ENCODE measurements at places on chromosomes 1 and 21.

DNA sequence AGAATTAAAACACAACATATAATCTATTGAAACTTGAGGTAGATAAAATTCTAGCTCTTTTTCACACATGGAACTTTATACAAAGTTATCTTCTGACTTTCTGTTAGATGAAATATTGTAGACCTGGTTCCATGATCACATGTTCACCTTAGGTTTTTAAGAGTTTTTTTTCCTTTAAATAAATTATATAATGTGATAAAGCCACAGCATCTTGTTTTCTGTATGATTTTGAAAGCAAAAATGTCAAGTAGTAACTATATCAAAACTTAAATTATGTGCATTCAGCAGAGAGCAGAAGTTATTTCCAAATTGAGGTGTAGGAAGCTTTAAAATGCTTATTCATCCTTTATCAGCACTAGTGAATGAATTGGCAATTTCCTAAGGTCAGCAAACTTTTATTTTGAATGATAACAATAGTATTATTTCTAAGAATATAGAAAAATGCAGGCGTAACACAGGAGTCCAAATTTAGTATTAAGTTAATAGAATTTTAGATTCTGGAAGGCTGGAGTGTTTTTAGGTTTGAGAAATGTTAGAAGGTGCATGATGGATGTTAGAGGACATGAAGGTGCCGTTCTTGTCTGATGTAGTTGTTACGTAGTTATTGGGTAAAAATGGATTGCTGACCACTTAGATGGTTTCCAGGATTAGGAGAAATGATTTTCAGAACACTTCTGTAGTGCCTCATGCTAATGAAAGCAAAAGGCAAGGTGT, 17.5 kb downstream of the BACH1 start:
- DNase-seq: no peak

DNA sequence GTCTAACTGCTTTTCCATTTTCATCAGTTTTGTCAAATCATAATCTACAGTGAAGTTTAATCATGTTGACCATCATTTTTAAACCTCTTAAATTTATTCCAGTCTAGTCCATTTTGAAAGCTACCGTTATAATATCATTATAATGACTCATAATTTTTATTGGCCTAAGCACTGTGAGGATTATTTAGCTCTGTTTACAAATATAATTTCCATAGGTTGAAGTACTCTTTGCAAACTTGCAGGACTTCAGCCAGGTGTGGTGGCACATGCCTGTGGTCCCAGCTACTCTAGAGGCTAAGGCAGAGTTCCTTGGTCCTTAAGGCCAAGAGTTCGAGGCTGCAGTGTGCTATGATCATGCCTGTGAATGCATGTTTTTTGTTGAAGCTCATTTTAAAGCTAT, 54.3 kb downstream of the MAP3K21 start:
- DNase-seq: no peak

GRCh38 chr1:38507563-38507962, 352.0 kb downstream of the RRAGC start:
- no peak for DNase-seq

DNA sequence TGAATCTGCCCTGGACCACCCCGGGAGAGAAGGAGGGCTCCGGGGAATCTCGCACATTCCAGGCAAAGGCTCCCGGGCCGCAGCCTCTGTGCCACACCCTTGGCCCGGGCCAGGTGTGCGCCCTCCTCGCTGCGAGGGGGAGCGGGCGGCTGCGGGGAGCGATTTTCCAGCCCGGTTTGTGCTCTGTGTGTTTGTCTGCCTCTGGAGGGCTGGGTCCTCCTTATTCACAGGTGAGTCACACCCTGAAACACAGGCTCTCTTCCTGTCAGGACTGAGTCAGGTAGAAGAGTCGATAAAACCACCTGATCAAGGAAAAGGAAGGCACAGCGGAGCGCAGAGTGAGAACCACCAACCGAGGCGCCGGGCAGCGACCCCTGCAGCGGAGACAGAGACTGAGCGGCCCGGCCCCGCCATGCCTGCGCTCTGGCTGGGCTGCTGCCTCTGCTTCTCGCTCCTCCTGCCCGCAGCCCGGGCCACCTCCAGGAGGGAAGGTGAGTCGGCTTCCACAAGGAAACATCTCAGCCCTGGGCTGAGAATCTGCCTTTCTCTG, at the start of gene LAMC2:
LAMC2 (plus strand) TSS at position 324 of the 550 bp plus-strand sequence; CDS start at position 413, 89 bp downstream.
- no peak for DNase-seq

- DNase-seq: no peak
Observed at GRCh38 chr1:66312271-66312990, 221.5 kb upstream of the SGIP1 start.

DNA sequence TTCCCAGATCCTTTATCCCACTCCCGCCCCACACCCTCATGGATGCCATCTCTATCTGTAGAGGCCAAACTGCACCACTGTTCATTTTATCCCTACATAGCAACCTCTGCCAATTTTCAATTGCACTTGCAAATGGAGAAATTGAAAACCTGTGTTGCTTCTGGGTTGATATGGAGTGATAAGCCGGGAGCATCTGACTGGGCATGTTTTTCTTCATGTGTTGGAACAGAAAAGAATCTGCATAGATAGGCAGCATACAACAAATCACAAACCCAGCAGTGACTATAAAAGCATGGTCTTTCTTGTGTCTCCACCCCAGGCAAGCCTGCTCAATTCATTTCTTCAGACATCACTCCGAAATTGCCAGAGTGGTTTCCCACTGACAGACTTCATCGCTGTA, 608.8 kb upstream of the CAMK1G start:
- DNase-seq: no peak

DNA sequence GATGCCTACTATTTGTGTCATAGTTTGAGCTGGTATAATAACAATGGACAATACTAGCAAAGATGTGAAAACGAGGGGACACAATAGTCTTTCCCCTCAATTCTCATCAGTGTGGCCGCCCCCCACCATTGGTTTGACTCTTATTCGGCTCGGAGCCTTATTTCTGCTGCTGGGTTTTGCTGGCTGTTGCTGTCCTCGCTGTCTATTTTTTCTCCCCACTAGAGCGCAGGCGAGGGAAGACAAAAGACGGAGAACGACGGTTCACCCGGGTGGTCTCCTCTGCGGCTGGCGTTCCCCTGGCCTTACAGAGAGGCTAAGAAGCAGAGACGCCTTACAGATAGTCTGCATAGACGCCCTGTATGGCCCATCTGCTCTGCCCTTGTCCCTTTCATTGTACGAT, 19.4 kb downstream of the CLIC6 start:
- DNase-seq: no peak

- DNase-seq: no peak
Observed at GRCh38 chr1:223538981-223539380, 126.5 kb downstream of the CAPN8 start.

GRCh38 chr1:246784621-246785493, 60.6 kb downstream of the SCCPDH start:
- no peak for DNase-seq

- DNase-seq: peak; percentile 38
Observed at GRCh38 chr1:246934765-246935164, 3.0 kb upstream of the AHCTF1 start.

DNA sequence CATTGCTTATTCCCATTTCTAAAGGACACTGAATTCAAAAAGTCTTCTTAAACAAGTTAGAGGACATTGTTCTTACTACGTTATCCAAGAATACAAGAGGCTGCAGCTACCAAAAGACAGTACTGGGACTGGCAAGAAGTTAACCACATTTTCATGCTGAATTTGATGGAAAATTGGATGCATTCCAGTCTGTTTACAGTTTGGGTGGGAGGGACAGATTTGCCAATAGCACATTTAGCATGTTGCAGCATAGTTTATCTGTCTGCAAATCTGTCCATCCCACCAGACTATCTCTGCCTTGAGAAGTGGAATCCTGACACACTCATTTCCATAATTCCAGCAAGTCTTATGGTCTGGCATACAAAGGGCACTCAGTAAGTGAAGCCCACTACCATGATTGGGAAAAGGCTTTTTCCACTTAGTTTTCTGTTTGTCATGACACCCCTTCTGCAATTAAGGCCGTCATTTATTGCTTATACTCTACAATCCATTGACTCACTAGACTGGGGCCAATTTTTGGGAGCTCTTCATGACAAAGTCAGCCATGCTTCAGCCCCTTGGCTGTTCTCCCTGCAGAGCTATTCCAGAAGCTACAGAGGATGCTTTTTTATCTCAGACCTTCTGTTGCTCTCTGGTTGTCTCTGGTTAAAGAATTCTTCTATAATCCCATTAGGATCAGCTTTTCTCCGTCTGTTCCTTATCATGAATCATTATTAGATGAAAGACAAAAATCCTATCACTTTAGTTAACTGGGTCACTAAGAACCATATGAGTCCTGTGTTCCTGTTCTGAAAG, 355.8 kb upstream of the PTBP2 start:
- DNase-seq: no peak

GRCh38 chr1:26824731-26825130, 1.8 kb upstream of the ZDHHC18 start:
- DNase-seq: no peak

DNA sequence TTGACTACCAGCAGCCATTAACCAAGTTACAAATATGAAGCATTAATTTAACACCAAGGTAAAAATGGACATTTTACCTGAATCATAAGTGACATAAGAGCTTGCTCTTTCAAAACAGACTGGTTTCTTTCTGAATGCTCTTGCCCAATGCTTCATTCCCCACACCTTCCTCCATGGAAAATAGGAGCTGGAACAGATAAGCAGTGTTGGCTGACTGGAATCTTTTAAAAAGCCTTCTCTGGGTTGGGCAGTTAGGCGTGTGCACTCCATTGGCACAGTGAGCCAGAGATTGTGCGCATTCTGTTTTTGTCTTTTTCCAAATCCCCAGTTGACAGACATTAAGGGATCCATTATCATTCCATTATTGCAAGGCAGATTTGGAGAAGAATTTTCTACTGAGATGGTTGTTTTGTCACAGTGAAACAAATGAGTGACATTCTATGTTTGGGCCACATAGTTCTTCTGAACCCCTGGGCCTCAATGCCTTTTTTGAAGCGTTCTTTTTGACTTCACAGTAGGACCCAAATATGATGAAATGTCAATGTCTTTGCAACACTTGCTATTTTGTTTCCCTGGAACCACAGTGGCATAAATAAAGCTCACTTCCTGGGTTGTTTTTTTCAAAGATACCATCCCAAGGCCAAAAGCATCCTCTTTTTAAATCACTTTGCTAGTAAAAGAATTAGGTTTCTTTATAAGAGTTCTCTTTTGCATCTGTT, 32.3 kb downstream of the LRRC8B start:
- DNase-seq: no peak

DNA sequence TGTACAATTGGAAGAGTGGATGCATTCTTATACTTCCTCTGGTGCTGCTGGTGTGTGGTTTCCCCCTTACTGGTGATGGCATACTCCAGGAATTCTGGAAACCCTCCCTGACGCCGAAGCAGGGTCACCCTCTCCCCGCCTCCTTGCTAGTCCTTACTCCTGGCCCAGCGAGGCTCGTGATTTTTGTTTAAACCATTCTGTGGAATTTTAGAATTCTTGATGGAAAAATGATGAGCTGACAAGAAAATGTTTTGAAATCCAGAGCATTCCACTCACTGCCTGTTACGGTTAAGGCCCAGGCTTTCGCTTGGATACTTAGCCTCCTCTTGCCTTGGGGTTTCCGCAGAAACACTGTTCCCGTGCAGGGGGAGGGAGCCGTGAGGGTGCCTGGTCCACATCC, 41.1 kb downstream of the IL6R start:
- no peak for DNase-seq

DNA sequence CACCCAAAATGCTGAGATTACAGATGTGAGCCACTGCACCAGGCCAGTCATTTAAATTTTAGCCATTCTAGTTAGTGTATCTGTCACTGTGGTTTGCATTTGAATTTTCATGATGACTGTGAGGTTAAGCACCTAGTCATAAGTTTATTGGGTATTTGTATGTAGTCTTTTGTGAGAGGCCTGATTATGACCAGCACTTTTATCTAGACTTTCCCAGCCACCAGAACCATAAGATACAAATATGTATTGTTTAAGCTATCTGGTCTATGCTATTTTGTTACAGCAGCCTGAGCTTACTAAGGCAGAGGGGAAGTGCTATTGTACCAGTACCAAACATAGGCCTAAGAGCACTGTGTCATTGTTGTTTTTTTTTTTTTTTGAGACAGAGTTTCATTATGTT, 19.9 kb upstream of the DNAJC6 start:
- DNase-seq: no peak

- DNase-seq: no peak
Observed at GRCh38 chr1:192439373-192440025, 122.7 kb downstream of the RGS21 start.

GRCh38 chr1:27057389-27057788, 44.7 kb upstream of the TENT5B start:
- no peak for DNase-seq

DNA sequence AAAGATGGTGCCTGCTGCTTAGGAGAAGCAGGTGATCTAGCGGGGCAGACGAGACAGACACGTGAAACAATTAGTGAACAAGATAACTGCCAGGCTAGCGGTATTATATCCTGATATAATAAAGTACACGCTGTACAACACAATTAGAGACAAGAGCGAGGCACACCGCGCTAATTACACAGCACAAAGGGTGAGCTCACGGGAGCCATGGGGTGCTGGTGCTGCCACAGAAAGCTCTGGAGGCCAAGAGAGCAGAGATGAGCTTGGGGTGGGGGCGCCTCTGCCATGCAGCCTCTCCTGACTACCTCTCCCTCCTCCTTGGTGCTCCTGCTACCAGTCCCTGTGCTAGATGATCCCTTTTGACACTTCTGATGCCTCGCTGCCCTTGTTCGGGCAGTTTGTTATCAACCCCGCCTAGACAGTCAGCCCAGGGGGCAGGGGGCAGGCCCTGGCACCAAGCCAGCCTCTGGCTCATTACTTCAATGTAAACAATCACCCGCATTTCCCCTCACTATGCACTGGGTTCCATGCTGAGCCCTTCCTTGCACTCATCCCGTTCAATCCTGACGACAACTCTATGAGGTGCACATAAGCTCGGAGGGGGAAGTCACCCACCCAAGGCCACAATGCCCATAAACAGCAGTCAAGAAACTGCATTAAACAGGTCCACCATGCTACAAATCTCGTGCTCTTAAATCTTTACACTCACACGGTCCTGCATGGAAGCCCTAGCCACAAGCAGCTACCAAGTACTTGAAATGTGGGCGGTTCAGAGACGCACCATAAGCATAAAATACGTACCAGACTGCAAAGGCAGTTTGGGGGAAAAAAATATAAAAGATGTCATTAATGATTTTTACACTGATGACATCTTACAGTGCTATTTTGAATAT, 103.0 kb downstream of the SSBP3 start:
- DNase-seq: no peak

DNA sequence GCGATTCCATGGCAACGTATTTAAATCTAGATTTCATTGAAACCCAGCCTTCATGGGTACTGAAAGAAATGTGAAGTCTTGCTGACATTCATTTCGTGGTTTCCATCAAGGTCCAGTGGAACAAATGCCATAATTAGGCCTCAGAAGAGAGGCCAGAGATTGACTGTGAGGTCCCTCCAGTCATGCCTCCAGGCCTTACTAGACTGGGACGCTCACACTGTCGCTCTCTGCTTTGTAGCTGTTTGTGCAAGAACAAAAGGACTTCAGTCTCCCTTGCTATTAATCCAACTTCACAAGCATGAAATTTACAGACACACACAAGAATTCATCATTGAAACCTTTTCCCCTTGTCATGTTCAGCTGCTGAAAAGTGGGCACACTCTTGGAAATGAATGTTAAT, 180.4 kb upstream of the FOXD3 start:
- DNase-seq: no peak

Measured in hypothalamus (tissue), 51 donors.